ENCODE measurements at places on chromosomes 6 and 20.

DNA sequence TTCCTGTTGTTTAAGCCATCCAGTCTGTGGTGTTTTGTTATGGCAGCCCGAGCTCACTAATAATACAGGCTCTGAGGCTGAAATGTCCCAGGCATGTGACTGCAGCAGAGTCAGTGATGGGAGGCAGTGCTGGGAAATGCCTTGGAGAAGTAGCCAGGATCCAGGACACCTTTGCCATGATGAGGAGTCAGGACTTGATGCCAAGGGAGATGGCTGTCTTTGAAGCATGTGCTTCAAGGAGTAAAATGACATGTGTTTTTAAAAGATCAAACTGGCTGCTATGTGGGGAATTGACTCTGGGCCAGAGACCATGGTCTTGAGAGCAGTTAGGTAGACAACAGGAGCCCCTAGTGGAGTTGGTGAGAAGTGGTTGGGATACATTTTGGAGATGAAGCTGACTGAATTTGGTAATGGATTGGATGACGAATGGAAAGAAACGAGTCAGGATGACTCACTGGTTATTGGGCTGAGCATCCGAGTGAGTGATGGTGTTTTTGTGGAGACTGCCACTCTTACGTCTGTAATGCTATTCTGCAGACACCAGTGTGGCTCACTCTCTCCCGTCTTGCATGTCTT is 322.2 kb downstream of the PLCB1 start:
- no peak for DNase-seq

GRCh38 chr20:62178316-62179161 is 4.3 kb upstream of the MTG2 start:
- no peak for DNase-seq

- DNase-seq: no peak
Observed at GRCh38 chr20:47453167-47453782, 48.4 kb upstream of the NCOA3 start.

- no peak for DNase-seq
Observed at GRCh38 chr6:85490516-85491248, 40.8 kb downstream of the NT5E start.

DNA sequence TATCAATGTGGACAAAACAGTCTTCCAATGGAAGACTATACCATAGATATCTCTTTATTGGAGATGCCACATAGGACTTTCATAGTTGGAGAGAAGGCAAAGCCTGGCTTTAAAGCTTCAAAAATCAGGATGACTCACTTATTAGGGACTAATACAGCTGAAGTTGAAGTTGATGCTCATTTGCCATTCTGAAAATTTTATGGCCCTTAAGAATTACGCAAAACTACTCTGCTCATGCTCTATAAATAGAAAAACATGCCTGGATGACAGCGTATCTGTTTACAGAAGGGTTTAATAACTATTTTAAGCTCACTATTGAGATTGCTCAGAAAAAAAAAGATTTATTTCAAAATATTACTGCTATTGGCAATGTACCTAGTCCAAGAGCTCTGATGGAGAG is 155.5 kb upstream of the DST start:
- DNase-seq: no peak

GRCh38 chr20:44248410-44248759 is 1.3 kb downstream of the GDAP1L1 start:
- DNase-seq: no peak

DNA sequence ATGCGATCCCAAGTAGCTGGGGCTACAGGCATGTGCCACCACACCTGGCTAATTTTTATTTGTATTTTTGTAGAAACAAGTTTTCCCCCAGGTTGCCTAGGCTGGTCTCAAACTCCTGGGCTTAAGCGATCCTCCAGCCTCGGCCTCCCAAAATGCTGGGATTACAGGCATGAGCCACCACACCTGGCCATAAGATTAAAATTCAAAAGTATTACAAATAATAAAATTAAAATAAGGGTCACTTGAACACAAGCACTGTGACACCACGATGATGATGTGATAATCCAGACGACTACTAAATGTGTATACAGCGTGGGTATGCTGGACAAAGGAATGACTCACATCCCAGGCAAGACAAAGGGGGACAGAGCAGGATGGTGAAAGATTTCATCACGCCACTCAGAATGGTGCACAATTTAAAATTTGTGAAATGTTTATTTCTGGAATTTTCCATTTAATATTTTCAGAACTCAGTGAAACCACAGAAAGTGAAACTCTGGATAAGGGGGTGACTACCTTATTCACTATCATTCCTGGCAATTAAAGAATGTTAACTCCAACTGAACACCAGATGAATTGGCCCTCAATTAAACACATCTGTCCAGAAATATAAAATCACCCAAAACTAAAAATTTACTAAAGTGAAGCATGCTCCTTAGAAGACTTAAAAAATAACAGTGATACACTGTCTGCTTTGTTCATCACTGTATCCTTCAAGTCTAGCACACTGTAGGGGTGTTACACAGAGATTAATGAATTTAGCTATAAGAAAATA is 13.1 kb downstream of the B4GALT5 start:
- no peak for DNase-seq
